Mammary microvascular endothelial cell (primary cell): ENCODE measurements at places on chromosomes 6 and 20. TPM values are rescaled to one million over a fixed set of nuclear protein-coding genes. Genes with fewer than 3 reads are reported as not detected.

Gene VPS16
- 28.9 and 33.0 TPM in 2 replicates for total RNA-seq

Gene RIPOR2
- total RNA-seq, result 0.33 and 1.0 TPM in 2 replicates

Gene MAP3K4
- total RNA-seq, result 11.9 and 15.5 TPM in 2 replicates

Gene TAF4
- 4.3 and 6.0 TPM in 2 replicates for total RNA-seq

Gene TSHZ2
- 0.73 and 0.94 TPM in 2 replicates for total RNA-seq

Gene CFAP206
- 0.20 and 0.40 TPM in 2 replicates for total RNA-seq

Gene DOK5
- 0.67 TPM in 1 of 2 replicates, not detected in the other for total RNA-seq

Gene RMND1
- total RNA-seq, result 17.3 and 20.7 TPM in 2 replicates

Gene SFTA2
- not detected in 2 replicates for total RNA-seq

Gene PLN
- total RNA-seq, result not detected in 2 replicates

Gene DNAAF9
- total RNA-seq, result 8.1 and 8.3 TPM in 2 replicates

Gene TRIM15
- not detected in 2 replicates for total RNA-seq

Gene GSTA3
- total RNA-seq, result not detected in 2 replicates

Gene DEFB129
- total RNA-seq, result not detected in 2 replicates

Gene HLA-DRA
- not detected in 2 replicates for total RNA-seq

Gene NT5E
- total RNA-seq, result 245 and 258 TPM in 2 replicates

Gene APCDD1L
- total RNA-seq, result not detected in 2 replicates

Gene DDR1
- 3.7 and 6.3 TPM in 2 replicates for total RNA-seq

Gene IMPG1
- total RNA-seq, result not detected in 2 replicates

Gene MUC21
- not detected in 2 replicates for total RNA-seq
